Stimulated activated CD4-positive, alpha-beta T cell treated with anti-CD3 and anti-CD28 coated beads, Interleukin-4, amount 100 ng/mL, for 24 hours (primary cell): ENCODE measurements at places on chromosomes 1 and 21.

DNA sequence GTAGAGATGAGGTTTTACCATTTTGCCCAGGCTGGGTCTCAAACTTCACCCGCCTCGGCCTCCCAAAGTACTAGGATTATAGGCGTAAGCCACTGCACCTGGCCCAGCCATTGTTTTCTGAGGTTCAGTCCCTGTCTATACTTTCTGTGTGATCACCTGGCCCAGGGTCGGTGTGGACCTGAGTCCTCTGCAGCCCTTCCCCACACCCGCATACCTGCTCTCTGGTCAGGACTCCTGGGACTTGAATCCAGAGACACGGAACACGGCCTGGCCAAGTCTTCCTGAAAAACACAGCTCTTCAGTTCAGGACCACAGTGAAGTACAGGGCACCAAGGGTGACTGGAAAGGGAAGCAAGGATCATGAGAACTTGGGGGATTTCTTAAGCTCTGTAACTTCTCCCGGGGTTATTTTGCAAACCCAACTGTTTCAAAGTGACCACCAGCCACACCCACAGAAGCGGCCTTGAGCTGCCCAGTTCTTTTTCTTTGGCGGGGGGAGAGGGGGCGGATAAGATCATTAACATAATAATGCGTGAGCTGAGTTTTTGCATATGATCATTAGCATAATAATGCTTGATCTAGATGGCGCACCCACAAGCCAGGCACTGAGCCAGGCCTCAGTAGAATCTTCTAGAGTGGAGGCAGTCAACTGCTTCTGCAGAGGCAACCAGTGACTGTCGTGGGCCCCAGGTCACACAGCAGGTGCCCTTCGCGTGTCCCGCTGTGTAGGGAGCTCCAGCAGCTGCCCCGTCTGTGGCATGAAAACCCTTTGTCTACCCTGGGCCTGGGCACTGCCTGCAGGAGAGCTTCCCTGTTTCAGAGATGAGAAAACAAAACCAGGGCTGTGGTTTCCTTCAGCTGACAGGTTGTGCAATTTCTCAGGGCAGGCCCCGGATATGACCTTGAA, 1.7 kb upstream of the NADK start:
- DNase-seq = peak; percentile 56

- DNase-seq = no peak
Observed at GRCh38 chr1:46173361-46173856, 1.5 kb upstream of the TSPAN1 start.

GRCh38 chr21:16913010-16913409, 599.8 kb upstream of the CXADR start:
- DNase-seq = no peak

DNA sequence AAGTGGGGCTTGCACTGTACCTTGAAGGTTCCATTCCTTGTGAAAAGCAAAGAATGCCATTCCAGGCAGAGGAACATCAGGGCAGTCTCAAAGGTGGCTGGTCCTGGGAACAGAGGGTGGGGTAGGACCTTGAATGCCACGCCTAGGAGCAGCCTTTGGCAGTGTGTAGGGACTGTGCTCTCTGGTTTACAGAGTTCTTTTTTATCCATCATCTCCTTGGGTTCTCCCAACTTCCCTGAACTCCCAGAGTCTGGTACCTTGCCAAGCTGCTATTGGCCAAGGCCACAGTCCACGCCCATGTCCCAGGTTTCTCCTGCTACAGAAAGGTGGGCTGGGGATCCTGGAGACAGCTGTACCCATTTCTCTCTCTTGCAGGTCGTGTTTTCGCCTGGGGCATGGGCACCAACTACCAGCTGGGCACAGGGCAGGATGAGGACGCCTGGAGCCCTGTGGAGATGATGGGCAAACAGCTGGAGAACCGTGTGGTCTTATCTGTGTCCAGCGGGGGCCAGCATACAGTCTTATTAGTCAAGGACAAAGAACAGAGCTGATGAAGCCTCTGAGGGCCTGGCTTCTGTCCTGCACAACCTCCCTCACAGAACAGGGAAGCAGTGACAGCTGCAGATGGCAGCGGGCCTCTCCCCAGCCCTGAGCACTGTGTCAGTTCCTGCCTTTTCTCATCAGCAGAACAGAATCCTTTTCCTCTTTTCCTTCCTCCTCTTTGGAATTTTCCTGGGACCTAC, 15.3 kb upstream of the TRNAU1AP start:
- no peak for DNase-seq

- no peak for DNase-seq
Observed at GRCh38 chr21:32423320-32424190, 11.0 kb downstream of the EVA1C start.

DNA sequence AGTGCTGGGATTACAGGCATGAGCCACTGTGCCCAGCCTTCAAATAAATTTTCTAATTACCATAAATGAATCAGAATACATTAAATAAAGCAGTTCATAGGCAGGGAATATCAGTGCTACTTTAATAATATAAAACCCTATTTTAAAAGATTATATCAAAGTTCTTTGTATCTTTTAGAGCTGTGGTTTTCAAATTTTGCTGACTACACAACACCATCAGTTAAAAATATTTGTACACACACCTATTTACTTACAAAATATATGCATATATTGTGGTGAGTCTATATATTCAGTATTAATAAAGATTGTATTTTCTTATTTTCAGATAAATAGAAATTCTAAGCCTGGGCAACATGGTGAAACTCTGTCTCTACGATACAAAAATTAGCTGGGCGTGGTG, 18.7 kb downstream of the B3GALNT2 start:
- no peak for DNase-seq

GRCh38 chr1:168603501-168604110, 27.2 kb downstream of the XCL1 start:
- peak; percentile 77 for DNase-seq

- DNase-seq = no peak
Observed at GRCh38 chr1:119371815-119372214, 3.2 kb downstream of the HAO2 start.

GRCh38 chr1:230140221-230141020, 73.4 kb downstream of the GALNT2 start:
- DNase-seq = no peak

DNA sequence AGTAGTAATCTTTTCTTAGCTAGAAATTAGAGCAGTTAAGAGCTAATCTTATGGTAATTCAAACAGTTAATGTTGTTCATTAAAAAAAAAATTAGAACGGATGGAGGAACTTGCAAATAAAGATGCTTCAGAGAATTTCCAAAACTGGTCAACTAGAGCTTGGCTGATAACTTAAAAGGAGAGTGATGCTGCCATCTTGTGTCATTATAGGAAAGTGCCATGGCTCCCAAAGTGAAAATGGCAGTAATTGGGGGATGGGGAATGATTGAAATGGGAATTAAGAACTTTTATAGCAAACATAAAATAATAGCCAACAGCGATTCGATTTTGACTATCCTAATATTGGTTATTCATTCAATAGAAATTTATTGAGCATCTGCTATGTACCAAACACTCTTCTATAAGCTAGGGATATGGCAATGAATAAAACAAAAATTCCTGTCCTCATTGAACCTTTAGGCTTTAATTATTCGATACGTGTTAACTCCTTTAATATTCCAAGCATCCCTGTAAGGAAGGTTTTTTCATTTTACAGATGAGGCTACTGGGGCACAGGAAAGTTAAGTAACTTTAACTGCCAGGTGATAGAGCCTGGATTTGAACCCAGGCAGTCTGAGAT, 5.7 kb upstream of the PLPP3 start:
- no peak for DNase-seq

GRCh38 chr1:225441314-225442122, 13.7 kb upstream of the LBR start:
- no peak for DNase-seq

DNA sequence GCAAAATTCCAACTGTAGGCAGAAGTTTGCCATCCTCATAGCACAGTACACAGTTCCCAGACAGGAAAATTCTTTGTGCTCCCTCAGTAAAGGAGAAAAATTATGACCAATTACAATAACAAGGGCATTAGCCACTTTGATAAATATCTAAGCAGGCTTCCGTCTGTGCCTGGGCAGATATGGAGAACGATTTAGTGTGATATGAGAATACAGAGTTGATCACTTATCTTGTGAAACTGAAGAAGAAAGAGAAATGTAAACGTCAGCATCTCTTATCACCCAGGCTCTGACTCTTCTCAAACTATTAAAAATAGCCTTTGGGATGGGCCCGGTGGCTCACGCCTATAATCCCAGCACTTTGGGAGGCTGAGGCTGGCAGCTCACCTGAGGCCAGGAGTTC, 54.5 kb upstream of the TIAM1 start:
- no peak for DNase-seq

DNA sequence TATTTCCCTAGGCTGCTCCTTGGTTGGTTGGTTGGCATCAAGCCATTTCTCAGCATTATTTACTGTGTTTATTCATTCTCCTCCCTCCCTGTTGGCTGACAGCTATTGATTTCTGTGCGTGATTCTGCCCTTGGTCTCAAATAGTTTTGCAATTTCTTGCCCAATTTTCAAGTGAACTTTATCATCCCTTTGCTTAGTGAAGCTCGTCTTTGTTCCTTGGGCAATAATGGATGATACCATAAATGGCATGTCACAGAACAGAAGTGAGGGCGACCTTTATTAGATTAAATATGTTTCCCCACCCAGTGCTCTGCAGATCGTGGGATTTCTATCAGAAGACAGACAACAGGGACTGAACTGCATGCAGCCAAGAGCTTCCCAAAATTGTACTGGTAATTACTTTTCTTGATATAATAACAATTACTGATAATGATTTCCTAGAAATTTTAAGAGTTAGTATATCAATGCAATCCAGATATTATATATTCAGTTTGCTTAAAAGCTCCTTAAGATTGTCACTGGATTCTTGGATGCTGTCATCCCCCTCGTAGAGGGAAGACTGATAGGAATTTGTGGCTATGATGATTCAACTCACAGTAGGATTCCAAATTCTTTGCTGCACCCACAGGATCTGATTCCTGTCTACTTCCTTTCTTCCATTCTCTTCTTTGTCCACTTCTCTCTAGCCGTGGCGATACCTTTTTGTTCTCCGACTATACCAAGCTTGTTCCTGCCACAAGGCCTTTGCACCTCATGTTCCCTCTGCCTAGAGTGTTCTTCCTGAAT, 122.1 kb upstream of the KAZN start:
- no peak for DNase-seq

DNA sequence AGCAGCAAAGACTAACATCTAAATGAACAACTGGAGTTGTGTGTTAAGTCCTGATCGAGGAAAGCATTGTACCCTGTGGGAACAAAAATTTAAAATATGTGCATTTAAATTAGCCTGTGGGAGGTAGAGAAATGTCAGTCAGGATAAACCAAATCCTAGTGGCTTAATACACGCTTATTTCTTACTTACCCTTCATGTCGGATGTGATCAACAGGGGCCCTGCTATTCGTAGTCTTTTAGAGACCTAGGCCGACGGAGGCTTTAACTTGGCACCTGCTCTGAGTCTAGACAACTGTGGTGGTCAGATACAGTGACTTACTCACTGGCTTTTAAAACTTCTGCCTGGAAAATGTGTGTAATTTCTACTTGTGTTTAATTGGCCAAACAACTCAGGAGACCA, 10.2 kb downstream of the GSTM3 start:
- no peak for DNase-seq

- DNase-seq = no peak
Observed at GRCh38 chr1:98793136-98793535, 131.6 kb downstream of the SNX7 start.

DNA sequence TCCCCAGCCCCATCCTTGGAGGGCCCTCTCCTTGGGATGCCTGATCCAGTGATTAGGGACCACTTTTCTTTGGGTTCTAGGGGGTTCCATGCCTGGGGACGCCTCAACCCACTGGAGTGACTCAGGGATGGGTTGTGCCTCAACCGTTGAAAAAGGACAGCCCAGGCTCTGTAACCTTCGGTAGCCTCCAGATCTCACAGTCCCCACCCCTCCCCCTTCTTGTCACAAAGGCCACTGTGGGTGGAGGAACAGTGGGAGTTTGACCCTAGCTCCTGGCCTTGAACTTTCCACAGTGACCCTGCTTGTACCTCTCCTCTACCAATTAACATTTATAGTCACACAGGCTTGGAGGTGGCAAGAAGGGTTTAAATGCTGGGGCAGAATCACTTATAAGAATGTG, 2.6 kb upstream of the RORC start:
- no peak for DNase-seq

DNA sequence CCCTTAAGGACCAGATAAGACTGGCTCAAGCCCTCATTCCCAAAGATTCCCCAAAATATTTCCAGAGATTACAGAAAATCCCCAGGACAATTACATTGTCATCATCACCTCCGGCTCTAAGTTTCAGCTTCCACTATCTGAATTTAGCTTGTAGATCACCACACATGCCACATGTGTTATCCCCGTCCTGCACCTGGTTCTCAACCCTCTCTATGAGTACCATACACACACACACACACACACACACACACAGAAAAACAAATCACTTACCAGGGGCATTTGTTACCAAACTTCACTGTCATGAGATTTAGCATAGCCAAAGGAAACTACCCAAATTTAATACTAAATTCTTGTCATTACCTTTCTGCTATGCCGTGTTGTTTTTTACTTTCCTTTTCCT, 15.4 kb upstream of the TSPAN1 start:
- DNase-seq = no peak

GRCh38 chr1:10623686-10624145, 149.0 kb downstream of the PEX14 start:
- DNase-seq = no peak

GRCh38 chr1:208576425-208576824, 332.2 kb upstream of the PLXNA2 start:
- DNase-seq = no peak

DNA sequence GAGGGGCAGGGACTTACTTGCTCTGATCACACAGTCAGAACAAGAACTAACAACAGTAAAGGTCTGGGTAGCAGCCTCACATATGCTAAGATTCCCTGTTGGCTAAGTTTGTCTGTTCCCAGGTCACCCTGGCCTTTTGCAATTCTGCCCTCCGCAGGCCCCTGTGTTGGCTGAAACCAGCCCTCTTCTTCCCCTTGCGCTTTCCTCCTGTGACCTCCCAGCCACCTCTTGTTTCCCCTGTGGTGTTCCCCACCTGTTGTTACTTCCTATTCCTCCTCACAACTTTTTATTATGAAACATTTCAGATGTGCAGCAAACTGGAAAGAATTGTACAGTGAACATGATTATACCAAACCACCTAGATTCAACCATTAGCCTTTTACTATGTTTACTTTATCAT, 23.4 kb downstream of the MAPKAPK2 start:
- DNase-seq = no peak

- no peak for DNase-seq
Observed at GRCh38 chr1:243601720-243602119, 248.3 kb downstream of the AKT3 start.

DNA sequence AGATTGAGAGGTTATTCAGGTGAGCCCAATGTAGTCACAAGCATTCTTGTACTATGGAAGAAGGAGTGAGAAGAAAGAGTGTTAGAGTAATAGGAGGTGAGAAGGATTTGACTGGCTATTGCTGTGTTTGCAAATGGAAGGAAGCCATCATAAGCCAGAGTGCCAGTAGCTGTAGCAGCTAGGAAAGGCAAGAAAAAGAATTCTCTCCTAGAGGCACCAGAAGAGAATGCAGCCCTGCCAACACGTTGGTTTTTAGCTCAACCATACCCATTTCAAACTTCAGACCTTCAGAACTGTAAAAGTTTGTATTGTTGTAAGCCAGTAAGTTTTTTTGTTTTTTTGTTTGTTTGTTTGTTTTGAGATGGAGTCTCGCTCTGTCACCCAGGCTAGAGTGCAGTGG, 8.9 kb upstream of the IL12RB2 start:
- DNase-seq = no peak
